ENCODE measurements at places on chromosomes 1 and 21.

GRCh38 chr1:77412820-77413530 is 131.2 kb downstream of the AK5 start:
- DNase-seq, result no peak

DNA sequence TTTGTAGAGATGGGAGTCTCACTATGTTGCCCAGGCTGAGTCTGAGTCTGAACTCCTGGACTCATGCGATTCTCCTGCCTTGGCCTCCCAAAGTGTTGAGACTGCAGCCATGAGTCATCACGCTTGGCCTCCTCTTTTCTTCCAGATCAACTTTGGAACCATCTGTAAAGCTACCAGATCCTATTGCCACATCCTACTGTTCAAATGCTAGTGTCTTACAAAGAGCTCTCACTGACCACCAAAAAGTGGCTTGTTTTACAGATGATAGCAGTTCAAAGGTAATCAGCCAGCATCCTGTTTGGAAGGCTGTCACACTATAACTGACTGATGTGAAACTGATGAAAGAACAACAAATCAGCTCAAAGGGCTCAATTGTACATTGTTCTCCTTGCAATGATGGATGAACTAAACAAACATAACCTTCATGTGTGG is 221.6 kb downstream of the AKT3 start:
- no peak for DNase-seq

GRCh38 chr1:61428146-61428545 is 296.8 kb downstream of the TM2D1 start:
- DNase-seq, result no peak

GRCh38 chr1:97781762-97782337 is 139.0 kb downstream of the DPYD start:
- DNase-seq, result no peak

- DNase-seq, result no peak
These were observed 668.0 kb downstream of the MRPL39 start for GRCh38 chr21:24939291-24939690.

DNA sequence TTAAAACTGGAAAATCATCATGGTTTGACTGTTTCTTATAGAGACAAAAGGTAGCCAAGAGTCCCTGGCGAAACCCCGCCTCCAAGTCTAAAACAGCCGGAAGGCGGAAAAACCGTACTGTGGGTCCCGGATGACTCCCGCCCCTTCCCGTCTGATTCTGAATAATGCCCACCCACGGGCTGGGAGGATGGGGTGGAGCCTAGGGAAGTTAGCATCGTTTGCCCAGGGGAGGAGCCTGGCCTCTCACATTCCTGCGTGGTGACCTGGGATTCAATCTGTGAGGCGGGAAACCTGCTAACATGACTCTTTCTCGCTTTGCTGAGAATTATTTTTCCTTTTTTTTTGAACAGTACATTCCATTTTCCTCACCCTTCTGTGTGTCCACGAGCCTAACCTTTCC is 124.9 kb downstream of the KCNK1 start:
- no peak for DNase-seq

DNA sequence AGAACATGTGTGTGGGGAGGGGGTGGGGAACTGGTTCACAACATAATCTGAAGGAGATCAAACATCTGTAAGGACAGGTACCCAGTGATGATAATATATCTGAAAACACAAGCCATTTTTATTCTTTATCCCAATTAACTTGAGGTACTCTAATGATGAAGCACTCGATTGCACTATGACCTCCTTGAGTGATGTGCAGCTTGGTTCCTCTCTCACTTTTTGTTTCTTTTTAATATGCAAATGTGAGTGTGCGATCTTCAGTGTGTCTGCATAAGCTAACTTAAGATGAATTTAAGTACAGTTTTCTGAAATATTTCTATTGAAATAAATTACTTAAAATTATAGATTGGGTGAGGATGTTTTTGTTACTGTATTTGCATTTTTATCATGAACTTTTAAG is 50.6 kb upstream of the ANGPTL1 start:
- no peak for DNase-seq

DNA sequence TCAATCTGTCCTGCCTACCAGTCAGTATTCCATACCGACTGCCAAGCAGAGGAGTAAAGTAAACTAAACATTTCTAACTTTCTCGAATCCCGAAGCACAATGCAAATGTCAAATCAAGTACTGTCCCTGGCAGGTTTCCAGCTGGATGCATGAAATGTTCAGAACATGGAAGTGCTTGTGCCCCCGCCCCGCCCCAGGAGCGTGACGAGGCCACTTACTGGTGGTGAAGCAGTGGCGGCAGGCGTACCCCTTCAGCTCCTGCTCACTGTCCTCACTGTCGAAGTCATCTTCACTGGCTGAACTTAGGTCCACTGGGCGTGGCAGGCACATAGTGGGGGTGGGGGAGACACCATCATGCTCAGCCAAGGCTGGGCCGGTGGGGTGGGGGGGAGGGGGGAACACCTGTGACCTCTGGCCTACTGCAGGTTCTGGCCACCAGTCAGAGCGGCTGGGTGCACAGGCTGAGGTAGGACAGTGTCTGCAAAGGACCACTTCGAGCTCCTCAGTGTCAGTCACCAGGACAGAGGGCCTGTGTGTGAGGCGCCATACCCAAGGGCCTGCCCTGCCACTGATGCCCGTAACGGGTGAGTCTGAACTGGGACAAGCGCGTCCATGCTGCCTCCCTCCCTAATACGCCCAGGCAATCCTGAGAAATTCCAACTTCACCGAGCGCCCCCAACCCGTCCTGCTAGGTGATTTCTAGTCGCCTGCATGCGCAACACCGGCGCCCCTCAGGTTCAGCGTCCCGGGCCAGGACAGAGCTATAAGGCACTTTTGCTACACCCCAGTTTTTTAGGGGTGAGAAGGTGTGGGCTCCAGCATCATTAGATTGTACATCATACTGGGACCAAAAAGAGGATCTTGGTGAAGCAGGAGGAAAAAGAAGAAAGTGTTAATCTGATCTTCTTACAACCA is 46.9 kb downstream of the SLC45A1 start:
- DNase-seq, result no peak

- DNase-seq, result no peak
These were observed 55.3 kb downstream of the NDUFS5 start for GRCh38 chr1:39081271-39082009.

DNA sequence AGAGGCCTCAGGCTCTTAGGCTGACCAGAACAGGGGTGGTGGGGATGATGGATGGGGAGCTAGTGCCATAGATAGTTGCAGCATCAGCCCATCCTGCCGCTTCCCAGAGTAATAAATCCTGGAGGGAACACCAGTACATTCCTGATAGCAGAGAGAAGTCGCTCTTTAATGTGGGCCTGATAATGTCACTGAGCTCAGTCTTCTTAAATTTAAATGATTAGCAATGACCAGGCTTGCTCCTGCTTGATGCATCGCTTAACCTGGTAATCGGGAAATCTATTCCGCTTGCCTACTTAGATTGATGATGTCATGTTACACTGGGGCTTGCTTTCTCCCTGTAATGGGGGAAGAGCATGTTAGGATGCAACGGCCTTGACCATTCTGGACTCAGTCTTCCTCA is 218.6 kb upstream of the PLXNA2 start:
- DNase-seq, result no peak

DNA sequence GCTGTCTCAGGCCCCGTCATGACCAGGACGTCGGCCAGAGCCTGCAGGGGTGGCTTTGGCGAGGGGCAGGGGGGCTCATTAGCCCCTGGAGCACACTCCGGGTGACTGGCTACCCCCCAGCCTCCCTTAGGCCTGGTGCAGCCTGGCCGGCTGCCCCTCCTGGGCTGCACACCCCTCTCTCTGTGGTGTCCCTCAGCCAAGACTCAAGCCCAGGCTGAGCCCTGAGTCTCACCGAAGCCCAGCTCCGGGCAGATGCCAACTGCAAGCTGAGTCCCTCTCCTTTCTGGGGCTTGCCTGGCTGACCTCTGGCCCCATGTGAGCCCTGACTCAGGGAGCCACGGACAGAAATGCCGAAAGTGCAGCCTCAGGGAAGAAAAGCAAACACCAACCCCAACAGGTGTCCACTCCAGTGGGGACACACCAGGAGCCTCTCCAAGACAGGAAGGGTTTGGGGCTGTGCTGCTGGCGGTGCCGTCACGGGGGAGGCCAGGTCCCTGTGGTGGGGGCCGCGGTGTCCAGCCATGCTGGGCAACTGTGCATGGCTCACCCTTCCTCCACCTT is 5.3 kb upstream of the IBA57 start:
- no peak for DNase-seq

- DNase-seq, result no peak
These were observed 38.7 kb downstream of the SNX7 start for GRCh38 chr1:98700228-98700627.

- no peak for DNase-seq
These were observed 19.4 kb upstream of the ACOT11 start for GRCh38 chr1:54528613-54529012.

DNA sequence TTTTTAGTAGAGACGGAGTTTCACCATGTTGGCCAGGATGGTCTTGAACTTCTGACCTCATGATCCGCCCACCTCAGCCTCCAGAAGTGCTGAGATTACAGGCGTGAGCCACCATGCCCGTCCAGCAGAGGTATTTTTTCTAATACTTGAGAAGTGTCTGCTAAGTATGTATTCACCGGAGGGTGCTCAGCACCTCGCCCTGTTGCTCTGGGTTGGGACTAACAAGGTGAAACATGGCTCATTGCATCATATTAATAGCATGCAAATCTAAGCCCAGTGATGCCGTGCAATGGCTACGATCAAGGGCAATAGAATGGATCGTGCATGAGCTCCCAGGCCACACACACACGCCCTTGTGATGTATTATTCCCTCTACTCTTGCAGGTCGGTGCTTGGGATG is 68.7 kb downstream of the PDE9A start:
- DNase-seq, result no peak

GRCh38 chr21:34261841-34262468 is 101.9 kb upstream of the KCNE2 start:
- DNase-seq, result no peak

DNA sequence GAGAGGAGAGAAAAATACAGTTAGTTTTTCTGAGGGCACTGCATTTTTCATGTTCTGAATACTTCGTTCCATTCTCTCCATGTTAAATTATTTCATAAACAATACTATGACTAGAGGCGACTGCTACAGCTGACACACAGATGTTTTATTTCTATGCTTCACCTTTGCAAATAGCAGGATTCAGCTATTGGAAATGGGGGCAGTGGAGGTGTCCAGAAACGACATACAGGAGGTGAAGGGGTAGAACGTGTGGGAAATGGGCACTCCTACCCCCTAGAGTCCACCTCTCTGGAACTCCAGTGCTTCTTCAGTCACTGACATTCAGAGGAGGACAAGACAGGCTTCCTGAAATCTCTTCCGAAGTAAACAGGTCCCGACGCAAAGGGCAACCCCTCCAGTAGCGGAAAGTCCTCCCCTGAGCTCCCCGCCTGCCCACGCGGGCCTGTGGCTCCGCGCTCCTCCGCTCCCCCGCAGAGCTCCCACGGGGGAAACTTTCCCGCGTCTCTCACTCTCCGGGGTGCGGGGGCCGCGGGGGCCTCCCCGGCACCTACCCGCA is 480 bp downstream of the DPYD start:
- DNase-seq, result no peak

DNA sequence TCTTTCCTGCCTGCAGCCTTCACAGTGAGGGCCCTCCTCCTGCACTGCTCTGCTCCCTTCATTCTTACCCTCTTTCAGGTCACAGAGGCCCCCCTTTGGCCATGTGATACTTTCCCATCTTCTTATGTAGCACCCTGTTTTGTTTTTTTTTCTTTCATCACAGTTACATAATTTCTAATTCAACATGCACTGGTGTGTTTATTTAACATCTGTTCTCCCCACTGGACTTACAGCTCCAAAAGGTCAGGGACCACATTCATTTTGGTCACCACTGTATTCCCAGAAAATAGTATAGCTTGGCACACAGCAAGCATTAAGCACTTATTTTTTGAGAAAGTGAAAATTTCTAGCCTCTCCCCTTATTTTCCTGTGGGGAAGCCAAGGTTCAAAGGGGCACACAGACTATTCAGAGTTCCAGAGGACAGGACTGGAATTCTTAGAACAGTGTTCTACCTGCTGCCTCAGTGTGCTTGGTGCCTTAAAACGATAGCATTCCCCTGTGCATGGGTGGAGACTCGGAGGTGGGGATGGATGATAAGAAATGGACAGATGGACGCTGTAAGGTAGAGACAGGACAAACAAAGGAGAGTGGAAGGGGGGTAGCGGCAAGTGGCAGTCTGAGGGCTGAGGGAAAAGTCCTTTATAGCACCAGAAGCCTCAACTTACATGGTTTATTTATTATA is 5.3 kb downstream of the DENND2D start:
- no peak for DNase-seq

DNA sequence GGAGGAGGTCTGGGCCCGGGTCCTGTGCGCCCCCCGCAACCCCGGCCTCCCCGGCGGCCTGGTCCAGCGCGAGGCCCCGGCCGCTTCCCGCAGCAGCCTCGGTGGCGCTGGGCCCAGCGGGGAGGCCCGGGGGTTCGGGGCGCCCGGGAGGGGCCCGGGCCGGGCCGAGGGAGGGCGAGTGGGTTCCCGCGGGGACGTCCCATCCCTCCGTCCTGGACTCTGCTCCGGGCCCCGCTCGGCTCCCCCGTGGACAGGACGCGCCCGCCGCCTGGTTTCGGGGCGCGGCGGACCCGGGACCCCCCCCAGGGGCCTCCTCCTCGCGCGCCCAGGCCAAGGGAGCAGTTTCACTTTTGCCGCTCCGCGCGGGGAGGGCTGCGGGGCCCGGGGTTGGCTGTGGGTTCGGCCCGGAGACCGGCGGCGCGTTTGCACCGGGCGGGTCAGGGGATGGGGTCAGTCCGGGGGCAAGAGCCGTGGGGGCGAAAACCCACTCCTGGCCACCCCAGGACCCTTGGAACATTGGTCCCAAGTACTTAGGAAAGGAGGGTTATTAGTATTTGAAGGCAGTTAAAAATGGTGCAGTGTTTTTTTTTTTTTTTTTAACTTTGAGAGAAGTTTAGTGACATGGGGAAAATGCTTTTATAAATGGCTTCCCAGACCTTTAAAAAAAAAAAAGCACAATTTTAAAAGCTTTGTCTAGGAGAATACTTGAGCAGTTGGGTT is 677 bp downstream of the AGPAT3 start:
- peak; percentile 45 for DNase-seq

DNA sequence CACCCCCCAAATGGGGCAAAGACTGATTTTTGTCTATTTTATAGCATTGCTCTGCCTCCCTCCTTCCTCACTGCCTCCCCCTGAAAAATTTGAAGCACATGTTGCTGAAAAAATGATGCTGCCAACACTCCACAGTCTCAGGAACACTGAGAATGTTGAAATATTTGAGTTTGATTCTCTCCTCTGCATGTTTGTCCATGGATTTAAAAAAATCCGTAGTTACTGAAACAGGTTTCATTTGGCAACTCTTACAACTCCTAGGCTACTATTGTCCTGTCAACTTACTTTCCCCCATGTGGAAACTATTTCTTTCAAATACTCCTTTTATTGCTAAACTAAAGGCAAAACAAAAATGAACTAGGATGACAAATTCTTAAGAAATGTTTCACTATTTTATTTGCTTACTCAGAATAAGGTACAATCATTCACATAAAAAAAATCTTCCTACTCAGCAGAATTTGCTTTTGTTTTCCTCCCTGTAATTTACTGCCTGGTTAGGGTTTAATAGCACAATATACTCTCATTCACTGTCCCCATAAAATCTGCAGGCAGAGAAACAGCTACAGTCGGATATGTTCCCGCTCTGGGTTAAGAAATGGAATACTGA is 50.2 kb downstream of the C21orf91 start:
- no peak for DNase-seq

All from stimulated activated CD4-positive, alpha-beta T cell treated with anti-CD3 and anti-CD28 coated beads, Interleukin-1b, Interleukin-23, amount 100 ng/mL, for 4 hours (primary cell).